ENCODE measurements at places on chromosomes 2 and 18.

GRCh38 chr18:3615374-3615985, 165.5 kb downstream of the TGIF1 start:
- no peak for DNase-seq

DNA sequence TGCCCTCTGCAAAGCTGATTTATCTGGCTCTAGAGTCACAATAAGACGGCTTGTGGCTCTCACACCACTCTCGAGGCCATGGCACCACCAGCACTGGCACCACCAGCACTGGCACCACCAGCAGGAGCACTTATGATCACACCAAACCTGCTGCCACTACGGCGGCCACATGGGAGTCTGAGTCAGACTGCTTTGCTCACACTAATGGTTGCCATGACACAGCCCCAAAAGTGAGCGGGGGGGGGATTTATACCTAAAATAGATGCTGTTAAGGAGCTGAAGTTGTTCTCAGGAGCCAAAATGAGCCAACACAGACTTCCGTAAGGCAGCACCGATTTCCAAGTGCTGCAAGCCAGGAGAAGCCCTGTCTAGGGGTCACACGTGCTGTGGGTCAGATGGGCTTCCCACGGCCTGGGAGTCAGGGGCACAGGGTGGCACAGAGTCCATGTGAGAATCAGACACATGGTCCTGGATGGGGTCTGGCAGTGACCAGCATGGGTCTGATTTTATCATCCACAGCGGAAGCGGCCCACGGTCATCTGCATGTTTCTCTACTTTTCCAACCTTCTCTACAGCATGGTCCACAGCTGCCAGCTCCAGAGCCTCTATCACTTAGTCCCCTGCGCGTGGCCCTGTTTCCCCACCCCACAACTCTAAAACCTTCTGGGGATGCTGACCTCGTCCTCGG, 16.7 kb downstream of the DNMT3A start:
- no peak for DNase-seq

- DNase-seq = peak; percentile 78
Observed at GRCh38 chr2:125405816-125406215, 1250.1 kb upstream of the GYPC start.

GRCh38 chr2:172011812-172012575, 12.2 kb downstream of the METAP1D start:
- no peak for DNase-seq

DNA sequence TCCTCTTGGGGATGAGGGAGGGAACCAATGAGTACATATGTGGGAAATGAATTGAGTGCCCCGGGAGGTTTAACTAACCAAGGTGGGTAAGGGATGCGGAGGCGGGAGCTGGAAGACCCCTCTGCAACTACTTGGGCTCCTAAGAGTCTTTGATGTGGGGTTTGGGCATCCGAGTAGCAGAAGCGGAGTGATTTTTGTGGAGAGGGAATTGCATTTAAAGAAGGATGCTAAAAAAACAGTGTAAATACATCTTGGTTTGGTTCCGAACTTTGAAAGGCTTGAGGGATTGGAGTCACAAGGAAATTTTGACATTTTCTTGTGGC, 215.7 kb downstream of the MCFD2 start:
- DNase-seq = peak; percentile 43

GRCh38 chr2:30981096-30981495, 157.1 kb downstream of the GALNT14 start:
- DNase-seq = peak; percentile 57

GRCh38 chr18:74598350-74599001, 806 bp downstream of the ZNF407 start:
- peak; percentile 80 for DNase-seq

DNA sequence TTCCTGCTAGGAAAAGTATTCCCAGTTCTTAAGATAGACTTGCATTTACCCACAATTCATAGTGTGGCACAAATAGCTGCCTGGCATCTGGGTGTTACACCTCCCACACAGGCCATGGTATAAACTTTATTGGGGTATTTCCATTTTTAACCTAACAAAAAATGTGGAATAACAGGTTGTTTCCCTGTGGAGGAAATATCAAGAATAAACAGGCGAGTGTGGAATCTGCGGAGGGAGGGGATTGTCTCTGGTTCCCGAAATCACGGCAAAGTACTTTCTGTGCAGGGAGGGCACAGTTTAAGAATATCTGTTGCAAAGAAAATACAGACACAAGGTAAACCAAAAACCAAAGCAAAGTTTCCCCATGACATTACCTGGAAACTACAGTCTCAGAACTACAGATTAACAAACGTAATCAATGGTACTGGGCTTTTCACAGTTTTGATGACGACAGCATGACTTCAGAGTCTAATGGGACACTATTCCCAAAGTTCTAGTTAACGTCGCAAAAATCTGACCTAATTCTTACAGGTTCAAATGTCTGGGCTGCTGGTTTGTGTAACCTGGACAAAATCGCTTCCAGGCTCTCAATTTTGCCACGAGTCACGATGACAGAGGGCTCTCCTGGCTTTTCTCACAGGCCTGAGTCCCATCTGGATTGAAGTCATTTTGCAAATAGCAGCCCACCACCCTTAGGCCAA, 1.4 kb downstream of the STARD7 start:
- peak; percentile 16 for DNase-seq

DNA sequence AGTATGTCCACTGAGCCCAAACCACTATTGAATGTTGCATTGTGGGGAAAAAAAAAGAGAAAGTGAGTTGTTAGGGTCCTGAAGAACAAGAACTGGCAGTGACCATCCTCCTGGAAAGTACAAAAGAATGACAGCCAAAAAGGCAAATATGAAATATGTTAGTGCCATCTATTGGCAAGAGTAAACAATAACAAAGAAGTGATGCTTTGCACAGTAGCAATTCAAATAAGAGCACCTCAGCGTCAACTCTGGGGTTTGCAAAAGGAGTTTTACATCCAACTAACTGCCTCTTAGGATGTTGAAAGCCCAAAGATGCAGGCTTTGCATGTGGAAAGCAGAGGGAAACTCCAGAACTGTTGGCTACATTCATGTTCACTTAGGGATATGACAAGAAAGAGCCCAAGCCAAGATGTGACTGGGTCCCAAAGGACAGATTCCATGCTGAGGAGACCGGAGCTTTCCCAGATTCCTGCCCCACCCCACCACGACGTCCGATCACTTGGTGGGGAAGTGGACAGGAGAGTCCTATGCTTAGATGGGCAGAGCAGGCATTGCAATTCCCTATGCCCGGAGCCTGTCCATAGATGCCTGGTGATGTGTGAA, 15.6 kb downstream of the TRABD2A start:
- DNase-seq = peak; percentile 23

DNA sequence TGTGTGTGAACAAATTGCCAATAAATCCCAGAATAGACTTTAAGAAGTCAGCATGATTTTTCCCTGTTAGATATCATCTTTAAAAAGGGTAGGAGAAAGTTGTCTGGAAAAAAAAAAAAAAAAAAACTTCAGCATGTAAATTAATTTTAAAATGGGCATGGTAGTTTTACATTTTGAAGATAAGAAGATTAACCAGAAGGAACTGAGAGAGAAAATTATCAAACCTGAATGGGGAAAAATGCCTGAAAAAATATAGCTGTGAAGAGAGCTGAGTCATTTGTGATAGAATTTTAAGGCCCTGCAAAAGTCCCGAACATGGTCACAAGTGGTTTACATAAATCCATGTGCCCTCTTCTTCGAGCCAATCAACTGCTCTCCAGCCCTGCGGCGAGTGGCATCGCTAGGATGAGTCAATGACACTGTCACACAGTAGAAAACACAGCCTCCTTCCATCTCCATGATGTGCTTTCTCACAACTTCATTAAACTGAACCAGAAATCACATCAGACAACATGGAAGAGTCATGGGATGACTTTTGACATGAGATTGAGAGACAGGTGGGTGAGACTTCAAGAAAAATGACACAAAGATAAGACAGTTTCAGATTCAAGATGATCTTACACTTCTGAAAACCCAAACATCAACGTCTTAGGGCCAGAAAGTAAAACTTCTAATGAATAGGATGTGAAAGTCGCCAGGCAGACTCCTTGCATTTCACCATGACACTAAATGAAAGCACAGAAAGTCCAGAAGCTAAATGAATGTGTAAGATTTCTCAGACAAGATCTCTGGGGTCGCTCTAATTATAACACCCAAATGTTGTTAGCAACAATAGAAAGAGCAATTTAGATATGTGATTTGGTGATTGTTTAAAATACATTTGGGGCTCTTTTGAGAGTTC, 273.0 kb upstream of the ID2 start:
- DNase-seq = no peak
